ENCODE measurements at places on chromosomes 1 and 21. TPM values are rescaled to one million over a fixed set of nuclear protein-coding genes. Genes with fewer than 3 reads are reported as not detected.

The NFASC gene
- 7.3 TPM for total RNA-seq

The SPRR4 gene
- not detected for total RNA-seq

The GPR137B gene
- total RNA-seq: 6.1 TPM

The BARHL2 gene
- total RNA-seq: not detected

The ZSWIM5 gene
- not detected for total RNA-seq

The THEM5 gene
- not detected for total RNA-seq

The SASS6 gene
- total RNA-seq: 12.1 TPM

The P3H1 gene
- 62.3 TPM for total RNA-seq

The CAMK2N1 gene
- 13.3 TPM for total RNA-seq

Data from HT1080 (cell line).